Stimulated activated CD4-positive, alpha-beta T cell treated with anti-CD3 and anti-CD28 coated beads, Interleukin-4, amount 100 ng/mL, for 48 hours (primary cell): ENCODE measurements at places on chromosomes 2 and 18.

GRCh38 chr18:32310101-32310500 lies 120.3 kb downstream of the MEP1B start:
- DNase-seq, result no peak

DNA sequence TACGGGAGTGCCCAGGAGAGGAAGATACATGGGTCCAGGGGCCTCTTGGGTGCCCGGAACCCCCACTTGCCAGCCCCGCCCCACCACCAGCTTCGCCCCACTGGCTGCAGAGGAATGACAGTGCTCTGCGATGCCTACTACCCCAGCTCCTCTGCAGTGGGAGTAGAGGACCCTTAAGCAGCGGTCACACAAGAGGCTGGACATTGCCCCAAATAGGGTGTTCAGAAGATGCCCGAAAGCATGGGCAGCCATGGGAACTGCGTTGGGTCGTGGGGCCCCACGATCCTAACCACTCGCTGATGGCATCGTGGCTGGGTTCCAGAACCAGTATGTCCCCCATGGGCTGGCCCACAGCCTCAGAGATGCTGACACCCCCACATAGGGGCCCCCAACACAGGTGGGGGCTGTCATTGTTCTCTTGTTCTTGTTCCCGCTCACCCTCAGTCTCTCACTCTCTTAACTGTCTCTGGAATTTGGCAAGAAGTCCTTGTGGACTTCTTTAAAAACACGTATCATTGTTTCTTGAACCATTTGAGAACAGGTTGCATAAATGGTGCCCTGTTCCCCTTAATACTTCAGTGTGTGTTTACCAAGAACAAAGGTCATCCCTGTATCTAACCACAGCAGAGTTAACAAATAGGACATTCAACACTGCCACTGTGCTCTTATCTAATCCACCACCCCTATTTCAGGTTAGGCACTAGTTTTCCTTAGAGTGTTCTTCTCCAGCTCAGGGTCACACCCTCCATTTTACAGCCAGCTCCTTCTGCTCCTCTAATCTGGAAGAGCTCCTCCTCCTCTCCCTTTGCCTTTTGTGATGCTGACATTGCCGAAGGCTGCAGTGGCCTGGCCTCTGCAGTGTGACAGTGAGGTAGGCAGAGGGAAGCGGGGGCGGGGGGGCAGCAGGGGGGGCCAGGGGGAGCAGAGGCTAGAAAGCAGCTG lies 76.3 kb downstream of the STPG4 start:
- no peak for DNase-seq

DNA sequence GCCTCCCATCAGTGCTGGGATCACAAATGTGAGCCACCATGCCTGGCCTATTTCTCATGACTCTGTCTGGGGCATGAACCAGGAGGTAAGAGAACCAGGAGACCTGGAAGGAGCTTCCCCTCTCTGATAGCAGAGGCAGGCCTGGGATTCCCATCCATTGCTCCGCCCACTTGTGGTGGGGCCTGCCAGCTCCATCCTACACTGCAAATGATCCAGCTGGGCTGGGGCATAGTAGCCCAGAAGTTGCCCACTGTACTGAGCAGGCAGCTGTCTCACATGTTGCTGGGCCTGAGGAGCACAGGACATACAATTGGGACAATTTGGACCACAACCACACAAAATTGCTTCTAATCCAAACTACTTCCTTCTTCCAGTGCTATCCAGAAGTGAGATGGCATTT lies 91.0 kb downstream of the MARCHF4 start:
- DNase-seq, result no peak

DNA sequence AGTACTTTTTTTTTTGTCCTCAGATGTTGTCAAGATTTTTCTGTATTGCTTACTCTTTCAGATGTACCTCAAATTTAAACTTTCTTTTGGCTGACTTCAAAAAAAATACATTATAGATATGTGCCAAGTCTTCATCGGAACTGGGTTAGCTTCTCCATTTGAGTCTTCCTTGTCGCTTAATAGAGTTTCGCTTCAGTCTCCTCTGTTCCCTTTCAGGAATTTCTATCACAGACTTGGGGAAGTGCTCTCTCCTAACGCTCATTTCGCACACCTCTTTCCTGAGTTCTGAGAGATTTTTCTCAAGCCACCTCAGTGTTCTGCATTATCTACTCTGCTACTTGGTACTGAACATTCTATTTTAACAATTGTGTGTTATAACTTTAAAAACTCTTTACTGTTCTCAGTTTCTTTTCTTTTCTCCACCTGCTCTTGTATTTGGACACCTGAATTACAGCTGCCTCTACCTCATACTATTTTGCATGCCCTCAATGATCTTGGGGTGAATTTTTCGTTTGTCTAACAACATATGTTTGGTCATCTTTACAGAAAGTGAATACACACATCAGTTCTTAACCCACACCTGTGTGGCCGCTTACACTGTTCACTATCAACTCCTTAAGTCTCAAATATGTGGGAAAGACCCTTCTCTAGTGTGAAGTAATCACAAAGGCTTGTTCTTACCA lies 16.5 kb downstream of the PTPN2 start:
- no peak for DNase-seq

DNA sequence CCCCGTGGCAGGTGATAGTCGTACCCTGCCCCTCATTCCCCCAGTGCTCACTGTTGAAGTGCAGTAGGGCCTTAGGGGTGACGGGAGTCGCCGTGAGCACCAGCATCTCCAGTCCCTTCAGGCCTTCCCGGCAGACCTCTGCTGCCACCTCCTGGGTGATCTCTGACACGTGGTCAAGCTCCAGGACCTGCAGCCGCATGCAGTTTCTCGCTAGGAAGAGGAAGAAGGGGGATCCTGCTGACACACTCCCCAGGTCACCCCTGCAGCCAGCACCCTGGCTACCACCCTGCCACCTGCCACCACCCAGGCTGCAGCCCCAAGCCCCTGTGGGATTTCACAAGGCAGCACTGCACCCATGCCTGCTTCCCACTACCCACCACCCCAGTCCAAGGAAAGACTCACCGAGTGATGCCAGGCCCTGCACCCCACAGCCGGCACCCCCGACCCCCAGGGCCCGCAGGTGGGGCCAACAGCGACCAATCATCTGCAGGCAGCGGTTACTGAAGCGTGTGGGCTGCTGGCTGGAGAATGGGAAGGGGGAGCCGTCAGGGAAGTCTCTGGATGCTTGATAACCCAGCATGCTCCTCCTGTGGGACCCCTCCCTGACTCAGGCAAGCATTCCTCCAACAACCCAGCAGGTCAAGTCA lies 23.8 kb downstream of the FBXO41 start:
- DNase-seq, result no peak

GRCh38 chr2:59033661-59034060 lies 792.5 kb upstream of the FANCL start:
- no peak for DNase-seq

DNA sequence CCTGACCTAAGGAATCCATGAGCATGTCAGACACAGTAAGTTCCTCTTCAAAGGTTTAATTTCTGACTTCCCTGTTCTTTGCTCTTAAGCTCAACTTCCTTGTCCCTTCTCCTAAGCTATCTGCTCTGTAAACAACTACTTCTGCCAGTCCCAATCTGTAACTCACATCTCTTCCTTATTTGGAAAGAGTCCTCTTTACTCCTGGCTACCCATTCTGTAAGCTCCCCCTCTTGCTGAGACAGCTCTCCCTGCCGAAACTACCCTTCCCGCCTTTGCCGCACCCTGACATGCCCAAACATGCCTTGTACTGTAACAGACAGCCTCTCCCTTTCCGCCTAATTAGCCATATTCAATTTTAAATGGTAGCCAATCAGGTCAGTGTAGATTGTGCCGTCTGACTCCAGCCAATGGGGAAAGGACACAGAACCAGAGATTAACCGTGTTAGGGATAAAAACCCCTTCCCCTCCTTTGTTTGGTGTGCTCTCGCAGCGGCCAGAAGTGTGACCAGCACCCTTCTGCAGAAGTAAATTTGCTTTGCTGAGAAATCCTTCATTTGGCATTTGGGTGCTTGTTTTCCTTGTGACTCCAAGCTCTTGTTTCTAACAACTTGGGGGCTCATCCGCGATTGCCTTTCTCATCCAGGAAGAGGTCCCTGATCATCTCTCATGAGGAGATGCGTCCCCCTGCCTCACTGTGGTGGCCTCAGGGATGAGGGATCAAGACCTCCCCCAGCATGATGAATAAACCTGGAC lies 49.0 kb downstream of the PIAS2 start:
- DNase-seq, result no peak

- no peak for DNase-seq
Observed at GRCh38 chr2:133838642-133839365, 270.5 kb upstream of the NCKAP5 start.

DNA sequence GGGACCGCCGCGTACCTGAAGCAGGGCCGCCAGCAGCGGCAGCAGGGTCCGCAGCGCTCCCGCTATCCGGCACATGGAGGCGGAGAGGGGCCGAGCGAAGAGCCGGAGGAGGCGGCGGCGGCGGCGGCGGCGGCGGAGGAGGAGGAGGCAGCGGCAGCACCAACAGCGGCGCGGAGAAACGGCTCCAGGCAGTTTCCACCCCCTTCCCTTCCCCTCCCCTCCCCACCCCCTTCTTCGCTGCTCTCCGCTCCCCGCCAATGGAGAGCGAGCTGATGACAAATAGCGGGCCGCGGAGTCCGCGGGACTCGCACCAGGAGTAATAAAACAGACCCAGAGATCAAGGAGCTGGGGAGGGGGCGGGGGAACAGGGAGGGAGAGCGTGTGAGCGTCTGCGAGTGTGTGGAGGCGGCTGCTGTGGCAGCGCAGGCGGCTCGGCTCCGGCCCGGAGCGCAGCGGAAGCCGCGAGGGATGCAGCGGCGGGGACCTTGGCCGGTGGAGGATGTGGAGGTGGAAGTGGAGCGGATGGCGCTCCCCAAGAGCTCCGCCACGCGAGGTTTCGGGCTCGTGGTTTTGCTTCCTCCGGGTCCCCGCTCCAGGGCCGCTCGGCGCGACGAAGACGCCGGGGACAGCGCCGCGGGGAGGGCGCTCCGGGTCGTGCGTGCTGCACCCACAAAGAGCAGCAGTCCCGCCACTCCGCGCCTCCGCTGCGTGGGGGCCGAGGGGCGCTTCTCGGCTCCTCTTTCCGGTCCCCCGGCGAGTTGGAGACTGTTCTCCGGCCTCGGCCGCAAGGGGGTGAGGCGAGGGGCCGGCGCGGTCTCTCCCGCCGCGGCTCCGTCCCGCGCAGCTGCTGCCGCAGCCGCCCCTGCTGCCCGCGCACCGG lies at the start of gene CDH2:
Gene CDH2 (minus strand): TSS at position 183 of the 880 bp plus-strand sequence. CDS start 108 bp downstream, at position 75.
- no peak for DNase-seq

GRCh38 chr2:24749069-24749691 lies 44.0 kb downstream of the PTRHD1 start:
- no peak for DNase-seq

DNA sequence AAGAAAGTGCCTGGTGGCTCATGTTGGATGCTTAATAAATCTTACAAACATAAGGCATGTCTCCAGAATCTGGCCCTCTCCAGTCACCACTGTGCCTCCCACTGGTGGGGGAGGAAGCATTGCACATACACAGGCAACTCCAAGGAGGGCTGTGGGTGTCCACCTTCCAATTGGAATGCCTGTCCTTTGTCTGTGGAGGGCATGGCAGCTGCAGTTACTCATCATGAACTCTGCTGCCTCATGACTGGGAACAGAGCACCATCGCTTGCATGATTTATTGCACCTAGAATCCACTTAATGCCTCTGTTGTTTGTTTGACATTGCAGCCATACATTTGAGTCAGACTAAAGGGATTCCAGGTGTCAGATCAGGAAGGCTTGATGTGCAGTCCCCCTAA lies 278.9 kb downstream of the PRKCE start:
- DNase-seq, result no peak

- DNase-seq, result no peak
Observed at GRCh38 chr2:148301362-148301761, 280.5 kb downstream of the MBD5 start.

- DNase-seq, result no peak
Observed at GRCh38 chr2:101432411-101433181, 42.3 kb downstream of the RFX8 start.

- DNase-seq, result no peak
Observed at GRCh38 chr18:9809697-9810096, 76.1 kb upstream of the TXNDC2 start.

GRCh38 chr2:149164296-149164695 lies 125.8 kb downstream of the LYPD6B start:
- no peak for DNase-seq

DNA sequence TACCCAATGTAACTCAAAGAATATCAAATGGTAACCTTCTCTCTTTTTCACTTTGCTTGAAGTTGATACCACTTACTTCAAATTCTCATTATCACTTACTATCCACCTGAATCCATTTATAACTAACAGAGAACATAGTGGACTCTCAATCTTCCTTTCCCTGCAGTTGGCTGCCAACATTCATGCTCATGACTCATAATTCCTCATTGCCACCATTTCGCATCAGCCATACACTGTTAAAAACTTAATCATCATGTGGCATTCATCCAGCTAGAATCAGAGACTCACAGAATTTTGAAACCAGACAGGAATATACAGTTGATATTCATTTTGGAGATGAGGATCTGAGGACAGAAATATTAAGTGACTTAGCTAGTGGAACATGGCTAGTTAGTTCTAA lies 56.8 kb downstream of the SLC4A10 start:
- no peak for DNase-seq

DNA sequence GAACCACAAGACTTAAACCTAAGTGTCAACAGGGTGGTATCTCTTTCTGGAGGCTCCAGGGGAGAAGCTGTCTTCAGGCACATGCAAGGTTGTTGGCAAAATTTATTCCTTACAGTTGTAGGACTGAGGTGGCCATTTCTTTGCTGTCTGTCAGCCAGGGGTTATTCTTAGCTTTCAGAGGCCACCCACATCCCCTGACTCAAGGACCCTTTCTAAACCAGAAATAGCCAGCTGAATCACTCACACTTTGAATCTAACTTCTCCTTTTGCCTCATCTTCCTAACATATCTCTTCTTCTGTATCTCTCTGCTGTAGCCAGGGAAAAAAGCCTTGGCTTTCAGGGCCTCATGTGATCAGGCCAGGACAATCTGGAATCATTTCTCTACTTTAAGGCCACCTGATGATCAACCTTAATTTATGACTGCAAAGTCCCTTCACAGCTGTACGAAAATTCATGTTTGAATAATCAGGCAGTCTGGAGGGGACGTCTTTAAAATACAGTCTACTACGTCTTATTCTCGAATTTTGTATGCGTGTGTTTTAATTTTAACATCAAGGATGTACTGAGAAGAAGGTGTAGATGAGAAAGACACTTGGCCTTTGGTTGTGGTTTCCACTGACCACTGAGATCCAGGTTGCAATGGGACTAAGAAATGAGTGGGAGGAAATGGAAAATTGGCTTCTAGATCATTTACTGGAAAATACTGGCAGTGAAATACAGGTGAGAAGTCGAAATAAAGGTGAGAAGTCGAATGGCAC lies 90.4 kb downstream of the DOCK10 start:
- no peak for DNase-seq

- DNase-seq, result no peak
Observed at GRCh38 chr2:239912938-239913635, 112.1 kb downstream of the NDUFA10 start.

GRCh38 chr2:239910851-239911640 lies 114.1 kb downstream of the NDUFA10 start:
- DNase-seq, result no peak
